ENCODE measurements at places on chromosomes 2 and 18.

GRCh38 chr2:201233812-201234662 lies 26.3 kb upstream of the CASP8 start:
- DNase-seq, result no peak

GRCh38 chr2:10780491-10780820 lies 32.1 kb downstream of the PDIA6 start:
- DNase-seq, result no peak

- DNase-seq, result no peak
Observed at GRCh38 chr2:202695166-202695565, 60.4 kb downstream of the FAM117B start.

GRCh38 chr2:108145557-108146326 lies 94.0 kb upstream of the SULT1C3 start:
- DNase-seq, result no peak

GRCh38 chr2:15595342-15595905 lies 3.8 kb downstream of the DDX1 start:
- DNase-seq, result no peak

GRCh38 chr2:217941886-217942728 lies 60.7 kb downstream of the TNS1 start:
- DNase-seq, result no peak

DNA sequence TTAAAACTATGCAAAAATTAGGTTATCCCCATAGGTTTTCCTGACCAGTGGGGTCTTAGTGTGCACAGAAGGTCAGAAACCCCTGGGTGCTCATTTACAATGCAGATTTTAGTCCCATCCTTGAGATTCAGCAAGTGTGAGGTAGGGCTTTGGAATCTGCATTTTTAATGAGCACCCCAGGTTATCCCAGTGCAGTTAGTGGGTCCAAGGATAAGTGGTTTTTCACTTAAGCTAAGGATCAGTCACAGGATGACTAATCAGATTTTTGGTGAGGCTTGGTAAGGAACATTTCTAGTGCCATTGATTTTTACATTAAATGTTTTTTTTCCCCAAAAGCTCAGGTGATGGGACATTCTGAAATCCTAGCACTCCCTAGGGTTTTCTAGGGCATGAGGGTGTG lies 50.7 kb upstream of the MGAT5 start:
- no peak for DNase-seq

- DNase-seq, result no peak
Observed at GRCh38 chr2:235505181-235505741, 11.4 kb downstream of the AGAP1 start.

DNA sequence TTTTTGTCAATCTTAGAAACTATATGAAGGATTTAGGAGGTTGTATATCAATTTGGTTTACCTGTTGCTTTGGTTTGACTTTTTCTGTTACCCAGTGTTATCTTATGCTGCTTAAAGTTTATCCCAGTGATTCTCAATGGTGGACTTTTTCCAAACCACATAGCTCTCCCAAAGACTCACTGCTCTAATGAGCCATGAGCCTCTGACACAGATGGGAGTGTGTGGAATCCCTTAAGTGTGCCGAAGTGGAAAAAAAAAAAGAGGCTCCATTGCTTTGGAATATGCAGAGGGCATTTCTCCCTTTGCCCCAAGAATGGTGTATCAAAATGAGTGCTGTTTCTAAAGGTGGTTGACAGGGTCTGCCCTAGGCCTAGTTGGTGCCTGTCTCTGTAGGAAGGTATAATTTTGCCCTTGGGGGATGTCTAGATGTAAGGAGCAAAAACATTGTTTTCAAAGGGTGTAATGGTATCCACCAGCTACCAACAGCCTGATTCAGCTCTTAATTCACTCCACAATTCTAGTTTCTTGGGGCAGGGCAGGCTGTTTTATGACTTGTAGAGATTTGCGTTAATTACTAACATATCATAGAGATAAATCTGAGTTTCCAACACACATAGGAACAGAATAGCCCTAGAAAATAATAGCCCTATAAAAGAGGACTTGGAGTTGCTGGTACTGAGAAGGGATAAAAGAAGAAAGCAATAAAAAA lies 64.3 kb upstream of the CYP26B1 start:
- no peak for DNase-seq

DNA sequence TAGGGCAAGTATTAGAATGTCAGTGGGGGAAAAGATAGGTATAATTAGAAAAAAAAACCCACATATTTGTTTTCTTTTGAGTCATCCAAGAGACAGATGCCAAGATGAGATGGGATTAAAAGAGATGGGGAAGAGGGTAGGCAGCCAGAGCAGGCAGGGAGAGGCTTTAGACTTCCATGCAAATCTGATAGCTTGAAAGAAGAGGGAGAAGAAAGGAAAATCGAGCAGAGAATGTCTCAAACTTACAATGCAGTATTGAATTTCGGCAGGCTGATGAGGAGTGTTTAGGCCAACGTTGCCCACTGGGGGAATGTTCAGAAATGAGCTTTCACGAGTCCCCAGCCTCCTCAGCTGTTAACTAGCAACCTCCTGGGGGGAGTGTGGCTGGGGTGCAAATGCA lies 91.3 kb downstream of the SPATS2L start:
- no peak for DNase-seq

- DNase-seq, result no peak
Observed at GRCh38 chr18:79186649-79187048, 117.5 kb downstream of the ATP9B start.

GRCh38 chr18:45342166-45342565 lies 273.1 kb upstream of the SLC14A2 start:
- DNase-seq, result no peak

GRCh38 chr2:95001051-95001562 lies 24.4 kb upstream of the MAL start:
- no peak for DNase-seq

- no peak for DNase-seq
Observed at GRCh38 chr2:195756218-195756942, 99.4 kb downstream of the SLC39A10 start.

DNA sequence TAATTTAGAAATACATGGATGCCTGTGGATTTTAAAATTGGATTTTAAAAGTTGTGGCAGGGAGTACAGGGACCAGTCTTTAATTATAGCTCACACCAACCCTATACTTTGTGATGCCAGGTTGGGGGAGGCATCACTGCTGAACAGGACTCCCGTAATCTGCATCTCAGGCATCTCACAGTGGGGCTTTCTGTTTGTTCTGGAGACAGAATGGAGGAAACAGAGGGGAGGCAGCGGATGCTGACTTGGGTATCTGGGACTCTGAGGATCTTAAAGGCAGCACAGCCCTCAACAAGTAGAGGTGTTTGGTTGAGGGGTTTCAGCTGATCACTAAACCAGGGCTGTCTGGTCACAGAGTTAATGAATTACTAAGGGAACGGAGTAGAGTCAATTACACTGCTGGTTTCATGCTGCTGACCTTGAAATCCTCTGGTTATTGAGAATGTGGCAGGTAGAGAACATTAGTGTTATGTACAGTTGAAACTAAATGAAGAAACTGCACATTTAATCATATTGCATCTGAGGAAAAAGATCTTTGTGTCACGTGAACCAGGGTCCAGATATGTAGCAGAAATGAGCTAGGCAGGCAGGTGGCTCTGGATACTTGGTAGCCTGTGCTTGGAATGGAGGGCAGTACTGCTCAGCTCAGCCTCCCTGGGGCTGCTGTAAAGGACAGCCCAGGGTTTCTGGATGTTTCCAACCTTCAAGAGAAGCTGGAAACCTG lies 40.3 kb downstream of the FHOD3 start:
- DNase-seq, result no peak

DNA sequence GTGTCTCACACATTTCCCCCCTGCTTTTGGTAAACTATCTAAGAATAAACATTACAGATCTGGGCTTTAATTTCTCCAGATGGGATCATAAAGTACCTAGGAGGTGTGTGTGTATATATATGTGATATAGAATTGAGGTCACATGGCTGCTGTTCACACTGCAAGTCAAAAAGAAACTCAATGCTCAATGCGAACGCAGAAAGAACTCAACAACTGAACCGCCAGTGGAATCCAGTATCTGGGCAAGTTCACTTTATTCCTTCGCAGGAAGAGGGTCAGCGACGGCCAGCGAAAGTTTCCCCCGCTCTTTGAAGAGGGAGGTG lies 17.7 kb downstream of the POU3F3 start:
- no peak for DNase-seq

- DNase-seq, result no peak
Observed at GRCh38 chr18:37481072-37481471, 84.5 kb downstream of the CELF4 start.

- no peak for DNase-seq
Observed at GRCh38 chr18:52150050-52150449, 189.9 kb upstream of the DCC start.

DNA sequence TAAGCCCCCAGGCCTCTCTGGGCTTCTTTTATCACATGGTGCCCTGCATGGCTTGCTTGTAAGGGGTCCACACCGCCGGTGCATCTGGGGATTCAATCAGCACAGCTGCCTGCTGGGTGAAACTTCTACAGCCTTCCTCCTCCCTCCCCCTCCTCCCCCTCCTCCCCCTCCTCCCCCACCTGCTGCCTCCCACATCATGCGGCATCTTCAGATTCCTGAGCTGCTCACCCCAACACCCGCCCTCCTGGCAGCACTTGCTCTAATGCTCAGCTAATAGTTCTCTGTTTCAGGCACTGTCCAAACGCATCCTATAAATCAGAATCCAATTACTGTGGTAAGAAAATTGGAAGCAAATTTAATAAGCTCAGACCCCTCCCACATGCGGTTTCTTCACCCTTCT lies 150.7 kb downstream of the GALNT14 start:
- DNase-seq, result no peak

GRCh38 chr2:168244318-168244717 lies 3.1 kb downstream of the STK39 start:
- DNase-seq, result no peak

DNA sequence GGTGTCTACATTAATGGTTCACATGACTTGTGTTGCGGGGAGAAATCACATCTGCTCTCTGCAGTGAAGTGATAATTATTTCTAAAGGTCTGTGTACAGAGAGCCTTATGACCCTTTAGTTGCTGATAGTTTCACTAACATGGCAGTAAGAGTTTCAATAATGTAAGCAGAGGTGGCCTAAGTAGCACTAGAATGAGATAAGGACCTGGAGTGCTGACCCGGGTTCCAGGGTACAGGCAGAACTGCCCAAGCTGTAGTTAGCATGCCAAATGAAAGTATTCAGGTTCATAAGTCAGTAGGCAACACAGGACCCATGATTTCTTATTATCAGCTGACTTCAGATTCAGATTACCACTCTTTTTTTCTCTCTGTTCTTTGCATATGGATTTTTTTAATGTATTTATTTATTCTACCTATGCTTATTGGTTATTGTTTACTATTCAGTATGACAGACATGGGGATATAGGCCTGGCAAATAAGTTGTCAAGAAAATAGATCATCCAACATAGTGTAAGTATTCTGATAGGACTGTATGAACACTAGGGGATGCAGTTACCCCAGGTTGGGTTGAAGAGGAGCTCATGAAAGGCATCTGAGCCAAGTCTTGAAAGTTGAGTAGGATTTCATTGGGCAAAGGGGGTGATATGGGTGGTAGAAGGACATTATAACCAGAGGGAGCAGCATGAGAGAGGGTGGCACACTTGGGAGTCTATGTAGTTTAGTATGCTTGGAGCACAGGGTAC lies 105.2 kb downstream of the CCDC85A start:
- no peak for DNase-seq

DNA sequence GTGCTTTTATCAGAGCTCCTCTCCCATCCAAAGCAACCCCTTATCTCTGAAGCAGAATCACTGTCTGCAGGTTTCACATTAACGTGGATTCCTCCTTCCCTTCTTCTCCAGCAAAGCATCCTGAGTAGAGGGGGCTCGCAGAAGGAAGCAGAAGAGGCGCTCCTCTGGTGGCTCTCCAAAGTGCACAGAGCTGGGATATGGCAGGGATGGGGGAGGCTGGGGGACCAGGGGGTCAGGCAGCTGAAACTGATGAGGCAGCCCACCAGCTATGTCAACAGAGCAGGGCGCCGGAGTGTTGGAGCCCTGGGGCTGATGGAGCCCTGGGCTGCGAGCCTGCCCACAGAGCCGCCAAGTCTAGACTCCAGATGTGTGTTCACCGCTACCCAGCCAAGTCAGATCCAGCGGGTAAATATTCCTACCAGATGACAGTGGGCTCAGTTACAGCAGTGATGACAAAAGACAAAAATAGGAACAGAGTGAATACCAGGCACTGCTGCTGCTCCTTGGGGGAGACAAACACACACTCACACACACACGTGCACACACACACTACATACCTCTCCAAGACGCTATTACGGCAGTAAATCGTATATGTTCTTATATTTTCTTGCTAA lies 678.3 kb upstream of the ID2 start:
- no peak for DNase-seq

- DNase-seq, result no peak
Observed at GRCh38 chr18:40653682-40654081, 1301.4 kb upstream of the PIK3C3 start.

DNA sequence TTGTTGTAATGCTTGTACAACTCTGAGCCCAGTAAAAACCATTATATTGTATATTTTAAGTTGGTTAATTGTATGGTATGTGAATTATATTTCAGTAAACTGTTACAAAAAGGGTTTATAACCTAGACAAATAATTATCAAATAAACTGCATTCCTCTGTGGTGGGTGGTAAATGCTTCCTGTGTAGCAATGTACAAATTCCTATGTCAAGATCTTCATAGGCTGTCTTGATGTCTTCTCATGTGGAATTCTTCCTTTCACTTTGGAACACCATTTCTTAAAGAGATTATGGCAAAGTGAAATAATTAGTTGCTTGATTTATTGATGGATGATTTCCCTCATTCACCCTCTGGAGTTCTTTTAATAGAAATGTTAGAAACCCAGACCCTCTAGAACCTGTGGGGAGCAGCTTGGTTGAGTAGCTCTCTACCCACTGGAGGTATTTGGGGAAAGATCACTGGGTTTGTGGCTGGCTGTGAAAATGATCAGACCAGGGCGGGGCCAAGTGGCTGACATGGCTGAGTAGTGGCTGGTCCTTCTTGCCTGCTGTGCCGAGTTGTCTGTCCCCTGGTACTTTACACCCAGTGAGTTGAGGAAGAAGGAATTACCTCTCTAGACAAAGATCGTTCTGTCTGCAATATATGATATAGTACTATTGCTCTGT lies 22.4 kb upstream of the MGAT5 start:
- no peak for DNase-seq

GRCh38 chr2:37583402-37583801 lies 88.0 kb downstream of the CDC42EP3 start:
- DNase-seq, result no peak

DNA sequence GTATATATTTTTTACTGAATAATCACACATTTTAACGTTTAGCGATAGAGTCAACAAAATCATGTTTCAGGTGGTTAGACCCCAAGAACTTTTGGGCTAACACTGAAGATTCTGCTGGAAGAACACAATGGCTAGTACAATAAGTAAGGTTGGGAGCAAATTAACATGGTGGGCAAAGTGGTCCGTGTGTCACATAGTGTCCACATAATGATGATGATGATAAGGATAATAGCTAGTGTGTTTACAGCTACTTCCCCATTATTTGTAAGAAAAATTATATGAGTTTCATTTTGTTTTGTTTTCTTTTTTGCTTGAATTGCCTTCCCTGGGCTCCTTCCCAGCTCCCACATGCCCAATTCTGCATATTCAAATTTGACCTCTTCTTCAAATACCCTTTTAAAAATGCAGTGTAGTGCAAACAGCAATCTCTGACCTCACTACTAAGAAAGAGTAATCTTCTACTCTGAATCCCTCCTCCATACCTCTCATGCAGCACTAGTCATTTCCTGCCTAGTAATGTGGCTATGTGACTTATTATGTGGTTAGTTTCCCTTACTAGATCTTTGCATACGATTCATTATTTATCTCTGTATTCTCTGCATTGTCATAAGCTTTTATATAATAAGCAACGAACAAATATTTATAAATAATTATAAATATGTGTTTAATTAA lies 16.9 kb upstream of the VPS54 start:
- DNase-seq, result no peak

- DNase-seq, result no peak
Observed at GRCh38 chr2:180890781-180891180, 89.6 kb upstream of the UBE2E3 start.
